Kidney capillary endothelial cell (primary cell): ENCODE measurements at places on chromosomes 16 and 17.

GRCh38 chr17:69227541-69227940, 1.1 kb downstream of the ABCA10 start:
- no peak for DNase-seq

- DNase-seq, result no peak
Measured at GRCh38 chr16:57663917-57664661, 4.0 kb upstream of the ADGRG3 start.

DNA sequence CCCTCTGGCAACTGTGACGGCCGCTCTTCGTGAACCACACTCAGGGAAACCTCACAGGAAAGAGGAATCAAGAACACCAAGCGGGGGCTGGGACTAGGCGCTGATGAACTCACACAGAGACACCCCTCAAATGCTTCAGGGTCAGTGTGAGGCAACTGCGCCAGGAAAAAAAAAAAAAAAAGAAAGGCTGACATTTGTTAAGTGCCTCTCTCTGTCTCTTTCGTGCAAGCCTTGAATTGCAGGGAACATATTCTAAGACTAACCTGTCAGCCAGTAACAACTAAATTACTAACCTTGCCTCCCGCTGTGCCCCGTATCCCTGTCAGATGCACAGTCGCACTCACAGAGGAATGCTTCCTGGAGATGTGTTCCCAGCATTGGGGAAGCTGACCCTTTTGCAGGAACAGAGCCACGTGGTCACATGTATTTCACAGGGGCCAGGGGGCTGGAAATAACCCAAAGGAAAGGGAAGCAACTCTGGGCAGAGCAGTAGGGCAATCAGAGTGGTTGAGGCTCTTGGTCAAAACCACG, 247.8 kb downstream of the XYLT1 start:
- DNase-seq, result no peak

DNA sequence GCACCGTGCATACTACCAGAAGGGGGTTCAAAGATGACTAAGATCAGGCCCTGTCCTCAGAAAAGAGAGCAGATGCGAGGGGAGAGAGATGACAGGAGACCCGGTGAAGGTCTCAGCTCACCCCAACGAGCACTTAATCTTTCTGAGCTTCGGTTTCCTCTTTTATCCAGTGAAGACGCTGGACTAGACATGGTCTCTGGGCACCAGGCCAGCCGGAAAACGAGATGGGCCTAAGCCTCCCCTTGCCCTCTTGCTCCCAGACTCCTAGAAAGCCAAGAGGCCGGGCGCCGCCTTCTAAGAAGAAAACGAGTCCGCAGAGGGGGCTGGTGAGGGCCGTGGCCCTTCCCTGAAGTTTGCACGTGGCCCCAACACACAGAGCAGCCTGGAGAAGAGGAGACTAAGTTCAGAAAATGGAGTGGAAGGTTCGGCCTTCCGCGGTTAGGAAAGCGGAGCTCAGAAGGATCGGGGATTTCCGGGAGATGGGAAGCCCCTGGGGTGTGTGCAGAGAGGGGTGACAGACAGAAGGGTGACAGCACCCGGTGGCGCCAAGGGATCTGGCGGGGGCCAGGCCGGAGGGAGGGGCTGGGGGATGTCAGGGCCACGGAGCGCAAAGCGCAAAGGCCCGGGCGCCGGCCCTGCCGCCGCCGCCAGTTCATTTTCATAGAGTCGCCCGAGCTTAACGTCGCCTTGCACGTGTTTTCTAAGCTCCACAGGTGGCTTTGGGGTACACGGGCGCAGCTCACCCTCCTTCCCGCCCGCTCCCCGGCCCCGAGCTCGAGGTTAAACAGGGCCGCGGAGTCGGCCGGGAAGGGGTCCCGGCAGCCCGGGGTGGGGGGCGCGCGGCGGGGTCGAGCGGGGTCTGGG, 42.1 kb upstream of the BHLHA9 start:
- DNase-seq, result no peak

DNA sequence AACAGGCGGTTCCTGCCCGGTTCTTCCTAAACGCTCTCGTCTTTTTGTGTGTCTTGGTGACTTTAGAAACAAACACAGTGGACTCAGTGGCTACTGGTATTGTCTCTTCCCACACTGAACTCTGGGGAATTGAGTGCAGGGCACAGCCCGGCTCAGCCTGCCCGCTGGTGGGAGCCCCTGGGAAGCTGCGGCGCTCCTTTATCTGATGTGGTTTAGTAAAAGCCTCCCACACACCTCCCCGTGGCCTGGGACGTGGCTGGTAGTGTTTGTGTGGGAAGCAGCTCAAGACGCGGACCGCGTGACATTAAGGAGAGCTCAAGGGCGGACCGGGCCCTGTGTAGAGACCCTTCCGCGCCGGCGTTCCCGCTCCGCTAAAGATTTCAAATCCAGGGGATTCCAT, 55.4 kb upstream of the PVALEF start:
- DNase-seq, result no peak

DNA sequence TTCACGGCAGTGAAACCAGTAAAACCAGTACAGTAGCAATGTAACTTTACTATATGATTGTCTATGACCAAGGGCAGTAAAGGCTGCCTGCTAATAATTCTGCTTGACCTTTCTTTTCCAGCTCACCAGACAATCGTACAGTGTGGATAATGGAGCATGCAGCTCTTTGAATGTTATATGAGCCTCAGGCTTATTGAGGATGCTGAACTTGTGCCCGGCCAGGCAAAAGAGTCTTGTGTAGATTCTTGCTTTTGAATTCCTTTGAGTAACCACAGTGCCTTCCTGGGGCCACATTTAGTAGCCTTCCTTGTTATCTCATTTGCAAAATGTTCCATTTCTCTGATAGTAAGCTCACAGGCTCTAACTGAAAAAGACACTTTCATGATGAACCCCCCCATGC, 131.8 kb downstream of the CDH11 start:
- DNase-seq, result no peak

DNA sequence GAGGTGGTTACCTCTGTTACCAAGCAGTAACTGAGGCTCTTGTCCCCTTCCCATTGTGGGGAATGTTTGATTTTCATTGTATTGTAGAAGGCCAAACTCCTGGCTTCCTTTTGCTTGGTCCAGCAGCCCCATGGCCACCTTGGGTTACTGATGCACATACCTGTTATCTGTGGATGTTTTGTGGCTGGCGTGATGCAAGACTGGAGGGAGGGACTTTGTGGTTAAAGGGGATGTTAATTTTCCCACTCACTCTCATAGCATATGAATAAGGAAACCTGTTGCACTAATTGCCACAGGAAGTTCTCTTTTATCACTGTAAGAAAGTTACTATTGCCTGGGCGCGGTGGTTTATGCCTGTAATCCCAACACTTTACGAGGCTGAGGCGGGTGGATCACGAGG, 168.6 kb upstream of the HS3ST4 start:
- no peak for DNase-seq

DNA sequence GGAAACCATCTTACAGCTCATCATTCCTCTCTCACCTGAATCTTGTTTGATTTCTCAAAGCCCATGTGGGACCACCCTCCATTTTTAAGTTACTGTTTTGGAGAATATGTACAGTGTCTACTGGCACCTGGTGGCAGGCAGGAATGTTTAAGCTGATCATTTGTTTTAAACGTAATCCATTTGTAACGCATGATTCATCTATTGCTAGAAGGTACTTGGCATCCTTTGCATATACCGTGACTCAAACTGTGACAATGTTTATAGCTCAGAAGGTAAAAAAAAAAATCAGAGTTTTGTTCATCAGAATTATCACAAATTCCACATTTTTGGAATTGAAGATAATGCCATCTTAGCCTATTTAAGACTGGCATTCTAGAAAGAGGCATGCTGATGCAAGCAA, 1007.5 kb upstream of the EEF2KMT start:
- DNase-seq, result no peak

DNA sequence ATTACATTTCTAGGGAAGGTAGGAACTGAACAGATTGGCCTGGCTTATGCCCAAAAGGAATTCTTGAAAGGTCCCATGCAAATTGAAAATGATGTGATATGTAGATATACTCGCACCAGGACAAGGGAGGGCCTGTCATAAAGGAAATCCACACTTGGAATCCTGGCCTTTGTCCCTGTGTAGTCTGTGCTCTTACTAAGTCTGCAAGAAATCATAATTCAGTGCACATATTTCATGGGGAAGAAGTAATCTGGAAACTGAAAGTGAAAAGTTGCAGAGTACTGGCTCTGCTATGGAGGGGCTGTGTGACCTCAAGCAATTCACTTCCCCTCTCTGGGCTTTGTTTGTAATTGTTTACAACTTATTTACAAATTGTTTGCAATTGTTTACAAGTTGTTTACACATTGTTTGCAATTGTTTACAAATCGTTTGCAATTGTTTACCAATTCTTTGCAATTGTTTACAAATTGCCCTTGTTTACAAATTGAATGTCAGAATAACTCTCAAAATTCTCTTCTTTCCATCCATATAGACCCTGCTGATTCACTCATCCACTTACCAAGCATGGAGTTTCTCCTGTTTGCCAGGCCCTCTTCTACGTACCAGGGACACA, 12.9 kb downstream of the SCNN1G start:
- no peak for DNase-seq

DNA sequence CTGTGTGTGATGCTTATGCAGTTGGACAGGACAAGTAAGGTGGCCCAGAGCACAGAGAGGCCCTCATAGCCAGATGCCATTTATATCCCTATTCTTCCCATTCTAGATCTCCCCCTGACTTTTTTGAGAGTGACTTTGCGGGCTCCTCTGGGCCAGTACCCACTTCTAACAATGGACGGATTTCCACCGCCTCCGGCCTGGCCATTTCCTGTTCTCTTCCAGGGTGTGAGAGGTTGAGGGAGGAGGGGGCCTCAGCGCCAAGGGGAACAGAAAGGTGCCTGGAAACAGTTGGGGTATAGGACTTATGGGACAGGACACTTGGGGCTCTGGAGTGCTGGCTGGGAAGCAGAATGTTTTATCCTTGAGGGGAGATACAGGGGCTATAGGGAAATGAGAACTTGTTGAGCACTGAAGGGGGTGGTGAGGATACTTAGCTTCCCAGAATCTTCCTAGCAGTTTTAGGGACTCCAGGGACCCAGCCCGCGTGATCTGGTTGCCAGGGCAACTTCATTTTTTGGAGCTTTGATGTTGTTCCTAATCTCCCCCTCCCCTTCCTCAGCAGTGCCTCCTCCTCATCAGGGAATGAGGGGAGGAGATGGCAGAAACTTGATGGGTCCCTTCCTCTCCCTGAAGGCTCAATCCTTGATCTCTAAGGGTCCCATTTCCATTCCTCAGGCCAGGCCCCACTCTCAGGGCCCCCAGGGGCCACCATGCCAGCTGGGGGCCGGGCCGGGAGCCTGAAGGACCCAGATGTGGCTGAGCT, 3.6 kb downstream of the TAOK2 start:
- DNase-seq, result peak; percentile 52

DNA sequence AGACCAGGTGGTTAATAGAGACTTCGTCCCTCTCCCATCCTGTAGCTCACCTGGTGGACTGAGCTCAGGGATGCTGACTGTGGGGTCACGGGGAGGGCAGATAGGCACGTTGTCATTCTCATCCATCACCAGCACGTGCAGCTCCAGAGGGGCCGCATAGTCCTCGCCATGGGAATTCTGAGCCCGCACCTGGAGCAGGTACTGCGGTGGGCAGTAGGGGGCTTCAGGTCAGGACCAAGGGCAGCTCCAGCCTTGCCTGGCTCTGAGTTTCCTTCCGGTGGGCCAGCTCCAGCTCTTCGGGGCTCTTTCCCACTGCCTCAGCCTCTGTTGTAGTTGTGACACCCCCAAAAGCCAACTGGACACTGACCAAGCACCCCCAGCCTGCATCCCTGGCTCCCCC, 5.6 kb downstream of the CDH16 start:
- DNase-seq, result no peak

DNA sequence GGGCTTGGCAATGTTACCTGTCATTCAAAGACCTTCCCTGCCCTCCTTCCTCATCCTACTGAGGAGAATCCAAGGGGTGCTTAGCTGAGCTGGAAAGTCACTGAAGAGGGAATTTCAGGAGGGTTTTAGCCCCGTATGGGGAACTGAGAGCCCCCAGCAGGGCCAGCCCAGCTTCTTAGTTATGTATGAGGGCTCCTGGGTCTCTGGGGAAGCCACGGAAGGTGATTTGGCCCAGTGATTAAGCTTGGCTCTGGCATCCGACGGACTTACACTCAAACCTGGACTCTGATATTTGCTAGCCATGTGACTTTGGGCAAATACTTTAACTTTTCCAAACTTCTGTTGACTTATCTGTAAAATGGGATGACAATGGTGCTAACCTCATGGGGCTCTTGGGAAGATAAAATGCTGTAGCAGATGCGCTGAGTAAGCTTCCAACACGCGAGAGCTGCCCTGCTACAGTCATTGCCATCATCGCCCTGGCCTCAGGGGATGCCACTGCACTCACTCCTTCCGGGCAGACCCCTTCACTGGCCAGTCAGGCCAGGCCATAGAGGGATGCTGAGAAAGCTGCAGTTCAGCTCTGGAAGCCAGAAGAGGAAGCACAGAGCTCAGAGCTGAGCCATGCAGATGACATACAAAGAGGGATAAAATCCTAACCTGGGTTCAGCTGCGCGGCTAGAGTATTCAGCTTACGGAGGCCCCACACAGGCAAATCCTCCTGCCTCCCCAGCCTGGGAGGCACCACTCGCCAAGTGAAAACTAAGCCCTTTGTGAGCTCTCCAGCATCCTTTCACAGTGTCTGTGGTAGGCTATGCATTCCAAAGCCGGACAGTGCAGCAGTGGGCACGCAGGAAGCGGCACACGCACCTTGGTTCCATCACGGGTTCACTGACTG, 44.9 kb upstream of the PIK3R6 start:
- no peak for DNase-seq

GRCh38 chr17:36591434-36592315, at the start of gene DHRS11:
Gene DHRS11, plus strand, starts transcription at chr17:36591879. Its CDS starts 131 bp downstream, at chr17:36592010.
- DNase-seq, result peak; percentile 52

DNA sequence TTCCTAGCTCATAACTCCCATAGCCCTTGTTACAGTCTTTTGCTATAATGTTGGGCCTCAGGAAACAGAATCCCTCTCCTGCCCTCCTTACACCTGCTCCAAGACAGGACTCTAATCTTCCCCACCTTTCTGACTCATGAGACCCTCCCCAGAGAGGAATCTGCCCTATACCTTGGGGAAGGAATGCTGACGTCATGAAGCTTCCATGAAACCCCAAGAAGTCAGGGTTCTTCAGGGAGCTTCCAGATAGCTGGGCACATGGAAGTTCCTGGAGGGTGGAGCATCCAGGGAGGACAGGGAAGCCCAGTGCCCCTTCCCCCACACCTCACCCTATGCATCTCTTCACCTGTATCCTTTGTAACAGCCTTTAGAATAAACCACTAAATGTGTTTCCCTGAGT, 285.7 kb downstream of the SOX9 start:
- no peak for DNase-seq

GRCh38 chr16:19841184-19841583, 43.5 kb downstream of the GPRC5B start:
- DNase-seq, result no peak

DNA sequence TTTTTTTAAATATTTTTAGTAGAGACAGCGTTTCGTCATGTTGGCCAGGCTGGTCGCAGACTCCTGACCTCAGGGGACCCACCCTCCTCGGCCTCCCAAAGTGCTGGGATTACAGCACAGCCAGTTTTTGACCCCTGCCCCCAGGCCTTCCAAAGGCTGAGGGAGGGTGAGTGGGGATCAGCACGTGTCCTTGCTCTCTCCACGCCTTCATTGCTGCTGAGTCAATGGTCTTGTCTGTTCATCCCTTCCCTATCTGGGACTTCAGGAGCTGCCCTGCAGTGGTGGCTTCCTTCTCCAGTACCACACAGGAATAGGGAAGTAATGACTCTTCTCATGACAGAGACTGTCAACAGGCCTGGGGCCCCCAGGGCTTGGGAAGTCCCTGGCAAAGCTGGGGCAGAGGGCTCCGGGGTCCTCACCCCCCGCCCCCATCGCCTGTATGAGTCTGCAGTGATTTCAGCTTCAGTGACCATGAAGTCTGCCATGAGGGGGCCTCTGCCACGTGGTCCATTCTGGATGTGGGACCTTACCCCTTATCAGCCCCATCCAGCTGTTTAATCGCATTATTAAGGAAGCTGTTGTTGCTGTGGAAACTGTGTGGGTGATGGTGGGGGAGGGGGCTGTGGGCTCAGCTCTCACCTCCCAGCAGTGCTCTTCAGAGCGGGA, 6.1 kb downstream of the ABCC3 start:
- no peak for DNase-seq
